Ovary (tissue), 10 donors: ENCODE measurements at places on chromosomes 16 and 17.

DNA sequence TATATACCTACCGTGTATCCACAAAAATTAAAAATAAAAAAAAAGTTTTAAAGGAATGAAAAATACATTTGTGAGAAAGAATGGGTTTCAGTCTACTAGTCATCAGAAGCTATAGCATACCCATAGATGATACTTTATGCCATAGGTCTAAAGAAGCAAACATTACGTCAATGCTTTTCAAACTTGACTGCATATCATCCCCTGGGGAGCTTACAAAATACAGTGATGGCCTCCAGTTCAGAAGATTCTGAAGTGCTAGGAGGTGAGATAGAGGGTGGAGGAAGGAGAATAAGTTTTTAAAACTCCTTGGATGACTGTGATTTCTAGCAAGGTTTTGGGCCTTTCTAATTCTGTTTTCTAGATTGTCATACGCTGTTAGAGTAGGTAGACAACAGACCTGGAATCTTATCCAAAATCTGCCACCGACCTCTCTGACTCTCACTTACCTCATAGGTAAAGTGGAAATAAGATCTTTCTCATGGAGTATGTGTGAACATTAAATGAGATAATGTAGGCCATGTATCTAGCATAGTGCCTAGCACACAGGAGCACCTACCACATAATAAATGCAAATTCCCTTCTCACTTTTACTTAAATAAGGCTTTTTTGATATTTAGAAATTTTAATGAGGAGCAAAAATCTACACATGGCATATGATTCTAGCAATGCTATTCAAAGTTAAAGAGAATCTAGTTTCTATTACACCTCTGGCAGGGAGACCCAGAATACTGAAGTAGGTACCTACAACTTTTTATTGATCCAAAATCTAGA, 12.4 kb downstream of the MMD start:
- DNase-seq, result no peak

DNA sequence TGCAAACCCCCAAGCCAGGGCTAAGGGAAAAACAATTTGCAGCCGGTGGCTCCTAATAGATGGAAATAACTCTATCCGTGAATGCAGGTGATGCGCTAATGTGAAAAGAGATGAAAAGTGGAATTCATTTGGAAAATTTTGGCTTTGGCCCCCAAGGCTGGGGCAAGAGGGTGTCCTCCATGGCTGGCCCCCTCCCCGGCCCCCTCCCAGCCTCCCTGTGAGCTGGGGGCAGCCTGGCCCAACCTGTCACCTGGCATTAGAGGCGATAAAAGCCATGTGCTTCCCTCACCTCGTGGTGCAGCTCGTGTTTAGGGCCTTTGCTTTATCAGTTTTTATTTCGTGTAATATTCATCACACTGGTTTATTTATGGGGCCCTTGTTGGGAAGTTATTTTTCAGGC, 267.2 kb downstream of the ENGASE start:
- no peak for DNase-seq

GRCh38 chr17:65130832-65131231, 6.3 kb upstream of the RGS9 start:
- DNase-seq, result no peak

- no peak for DNase-seq
These were observed 5.5 kb upstream of the PRKCB start for GRCh38 chr16:23830276-23830675.

- DNase-seq, result peak; percentile 89
These were observed 2.5 kb upstream of the GSE1 start for GRCh38 chr16:85610446-85611193.

- DNase-seq, result no peak
These were observed 26.1 kb downstream of the MRPS23 start for GRCh38 chr17:57823469-57824401.

DNA sequence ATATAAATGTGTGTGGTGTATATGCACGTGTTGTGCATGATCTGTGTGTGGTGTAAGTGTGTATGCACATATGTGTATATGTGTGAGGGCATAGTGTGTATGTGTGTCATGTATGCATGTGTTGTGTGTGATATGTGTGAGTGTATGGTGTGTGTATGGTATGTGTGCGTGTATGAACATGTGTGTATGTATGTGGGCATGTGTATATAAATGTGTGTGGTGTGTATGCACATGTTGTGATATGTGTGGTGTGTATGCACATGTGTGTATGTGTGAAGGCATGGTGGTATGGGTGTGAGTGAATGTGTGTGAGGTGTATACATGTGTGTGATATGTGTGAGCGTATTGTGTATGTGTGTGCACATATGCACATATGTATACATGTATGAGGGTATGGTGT, 198.7 kb downstream of the RBFOX3 start:
- no peak for DNase-seq

DNA sequence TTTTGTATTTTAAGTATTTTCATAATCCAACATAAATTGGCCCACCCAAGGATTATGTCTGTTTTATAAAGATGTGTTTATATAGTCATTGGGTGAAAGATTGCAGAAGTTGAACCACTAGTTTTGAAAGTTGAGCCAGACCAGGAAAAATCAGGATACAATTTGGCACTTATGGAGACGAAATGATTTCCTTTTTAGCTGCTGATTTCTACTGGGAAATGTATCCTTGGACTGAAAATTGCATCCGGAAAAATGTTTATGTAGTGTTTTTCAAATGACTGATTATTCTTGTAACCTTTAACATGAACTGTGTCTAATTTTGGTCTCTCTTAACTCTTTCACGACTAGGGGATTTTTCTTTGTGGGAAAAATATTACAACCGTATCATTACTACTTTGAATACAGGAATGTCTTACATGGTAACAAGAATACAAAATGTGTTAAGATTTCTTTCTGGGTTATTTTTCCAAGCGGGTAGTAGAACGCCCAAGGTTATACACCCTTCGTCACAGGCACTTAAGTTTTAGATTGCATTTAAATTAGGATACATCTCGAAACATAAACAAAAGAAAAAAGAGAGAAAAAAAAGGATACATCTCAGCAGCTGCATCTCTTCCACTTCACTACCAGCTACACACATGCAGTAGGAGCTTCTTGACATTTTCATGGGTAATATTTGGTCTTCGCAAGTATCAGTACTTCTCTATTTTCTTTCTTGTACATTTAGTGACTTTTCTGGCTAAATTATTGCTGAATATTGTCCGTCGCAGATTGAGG, 273.0 kb upstream of the TBX2 start:
- DNase-seq, result no peak
